ENCODE measurements at places on chromosomes 6 and 20.

DNA sequence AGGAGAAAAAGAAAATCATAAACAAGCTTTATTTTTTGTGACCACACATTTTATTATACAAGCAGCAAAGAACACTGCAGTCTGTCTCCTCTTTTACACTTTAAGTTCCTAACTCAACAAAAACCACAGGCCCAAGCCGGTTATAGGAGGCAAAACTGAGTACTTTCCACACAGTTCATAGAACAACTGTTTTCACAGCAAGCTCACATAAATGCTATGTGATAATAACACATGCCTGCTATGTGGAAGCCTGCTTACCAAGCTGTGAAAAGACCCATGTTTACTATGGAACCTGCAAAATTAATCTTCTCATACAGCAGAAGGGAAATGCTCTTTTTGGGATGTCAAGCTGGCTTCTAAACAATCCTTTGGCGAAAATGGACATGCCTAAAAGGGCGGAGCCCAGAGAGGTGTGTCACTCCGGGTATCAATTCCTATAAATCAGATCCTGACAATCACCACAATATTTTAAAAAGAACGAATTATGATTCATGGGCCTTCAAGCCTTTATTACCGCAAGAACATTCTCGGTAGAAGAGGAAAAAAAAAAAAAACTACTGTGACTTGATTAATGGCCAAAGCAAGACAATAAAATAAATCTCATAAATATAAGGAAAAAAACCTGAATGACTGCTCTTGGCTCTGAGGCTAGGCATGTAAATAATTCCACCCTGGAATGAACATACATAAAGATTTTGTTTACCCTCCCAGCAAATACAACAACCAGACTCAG lies 2.6 kb downstream of the TRERF1 start:
- no peak for DNase-seq

GRCh38 chr6:45722876-45723275 lies 292.8 kb downstream of the CLIC5 start:
- DNase-seq, result no peak

DNA sequence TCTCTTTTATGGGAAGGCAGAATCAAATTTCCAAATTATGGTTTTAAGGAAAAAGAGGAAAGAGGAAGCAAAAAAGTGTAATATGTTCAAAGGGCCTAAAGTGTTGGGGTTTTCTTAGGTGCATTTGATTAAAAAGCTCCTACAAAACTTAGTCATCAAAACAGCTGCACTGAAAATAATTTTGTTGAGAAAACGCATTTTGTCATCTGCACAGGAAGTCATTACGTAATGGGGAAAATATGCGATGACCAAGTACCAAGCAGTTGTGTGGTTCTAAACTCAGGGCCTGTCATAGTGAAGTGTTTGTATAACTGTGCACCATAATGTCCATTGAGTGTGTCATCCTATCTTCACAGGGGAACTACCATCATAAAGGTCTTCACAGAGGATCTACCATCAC lies 15.6 kb downstream of the HAO1 start:
- no peak for DNase-seq

DNA sequence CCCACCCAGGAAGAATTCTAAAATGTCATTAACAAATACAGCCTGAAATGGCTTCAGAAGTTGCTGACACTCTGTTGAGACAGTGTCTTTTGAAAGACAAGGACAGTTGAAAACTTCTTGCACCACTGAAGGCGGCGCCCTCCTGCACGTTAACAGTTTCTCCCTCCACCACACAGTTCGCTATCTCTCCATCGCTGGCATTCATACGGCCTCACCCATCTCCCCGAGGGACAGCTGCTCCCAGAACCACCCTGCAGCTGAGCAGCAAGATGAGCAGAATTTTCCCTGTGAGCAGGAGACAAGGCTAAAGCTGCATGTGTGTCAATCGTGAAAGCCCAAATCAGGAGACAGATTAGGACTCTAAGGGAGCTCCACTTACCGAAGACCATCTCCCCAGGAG lies 113.3 kb downstream of the LY86 start:
- DNase-seq, result peak; percentile 45

- DNase-seq, result no peak
Measured at GRCh38 chr6:127117979-127118297, 533 bp upstream of the RSPO3 start.

DNA sequence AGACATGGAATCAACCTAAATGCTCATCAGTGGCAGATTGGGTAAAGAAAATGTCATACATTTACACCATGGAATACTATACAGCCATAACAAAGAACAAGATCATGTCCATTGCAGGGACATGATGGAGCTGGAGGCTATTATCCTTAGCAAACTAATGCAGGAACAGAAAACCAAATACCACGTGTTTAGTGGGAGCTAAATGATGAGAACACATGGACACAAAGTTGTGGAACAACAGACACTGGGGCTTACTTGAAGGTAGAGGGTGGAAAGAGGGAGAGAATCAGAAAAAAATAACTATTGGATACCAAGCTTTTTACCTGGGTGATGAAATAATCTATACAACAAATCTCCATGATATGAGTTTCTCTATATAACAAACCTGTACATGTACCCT lies 701.3 kb downstream of the TBC1D32 start:
- DNase-seq, result no peak

DNA sequence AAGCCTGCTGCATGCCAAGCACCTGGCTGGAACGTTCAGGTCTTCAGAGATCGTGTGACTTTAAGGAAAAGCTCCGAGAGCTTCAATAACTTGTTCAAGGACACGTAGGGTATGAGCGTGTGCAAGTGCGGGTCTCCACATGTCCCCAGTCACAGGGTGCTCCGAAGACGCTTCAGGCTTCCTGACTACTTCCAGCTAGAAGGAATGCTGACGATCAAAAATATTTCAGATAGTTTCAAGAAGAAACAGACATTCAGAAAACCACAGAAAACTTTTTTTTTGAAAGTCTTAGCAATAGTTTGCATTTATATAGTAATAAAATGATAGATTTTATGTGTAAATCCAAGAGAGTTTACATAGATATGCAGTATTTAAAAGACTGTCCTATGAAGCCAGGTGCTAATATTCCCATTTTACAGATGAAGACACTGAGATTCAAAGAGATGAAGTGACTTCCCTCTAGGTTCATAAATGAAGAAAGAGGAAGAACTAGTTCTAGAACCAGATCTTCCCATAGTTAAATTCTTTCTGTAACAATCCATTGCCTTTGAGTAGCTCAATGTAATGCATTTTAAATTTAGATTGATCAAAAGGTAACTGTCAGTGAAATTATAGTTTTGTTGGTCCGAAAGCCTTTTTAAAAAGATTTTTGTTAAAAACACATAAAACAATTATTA lies 247.6 kb downstream of the MYLK4 start:
- no peak for DNase-seq

GRCh38 chr6:125212377-125212776 lies 58.8 kb downstream of the TPD52L1 start:
- DNase-seq, result no peak

DNA sequence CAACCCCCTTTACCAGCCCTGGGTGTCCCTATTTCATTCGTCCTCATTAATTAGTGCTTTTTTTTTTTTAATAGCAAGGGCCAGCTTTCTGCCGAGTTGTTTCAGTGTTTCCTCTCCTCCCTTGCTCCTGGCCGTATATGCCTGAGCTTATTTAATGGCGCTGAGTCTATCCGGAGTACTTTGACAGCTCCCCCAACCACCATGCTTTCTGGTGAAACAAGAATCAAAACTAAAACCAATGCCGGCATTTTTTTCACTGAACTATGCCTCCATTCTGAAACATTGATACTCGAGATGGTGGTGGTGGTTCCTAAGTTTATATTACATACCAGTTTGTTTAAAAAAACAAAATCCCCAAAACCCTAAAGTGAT lies 1.2 kb downstream of the DCBLD1 start:
- DNase-seq, result peak; percentile 34

DNA sequence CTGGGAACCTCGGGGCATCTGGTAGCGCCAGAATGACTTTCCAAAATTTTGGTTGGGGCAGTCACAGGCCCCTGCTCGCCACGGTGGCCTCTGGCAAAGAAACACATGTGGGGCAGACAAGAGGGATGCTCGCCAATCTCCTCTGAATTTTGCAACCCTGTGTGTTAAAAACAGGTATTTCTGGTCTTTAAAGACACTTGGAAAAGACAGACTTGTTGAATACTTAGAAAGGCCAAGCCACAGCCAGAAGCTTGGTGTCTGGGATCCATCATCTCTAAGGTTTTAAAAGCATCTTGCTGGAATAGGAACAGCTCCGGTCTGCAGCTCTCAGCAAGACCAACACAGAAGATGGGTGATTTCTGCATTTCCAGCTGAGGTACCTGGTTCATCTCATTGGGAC lies 31.2 kb downstream of the HLA-E start:
- no peak for DNase-seq

DNA sequence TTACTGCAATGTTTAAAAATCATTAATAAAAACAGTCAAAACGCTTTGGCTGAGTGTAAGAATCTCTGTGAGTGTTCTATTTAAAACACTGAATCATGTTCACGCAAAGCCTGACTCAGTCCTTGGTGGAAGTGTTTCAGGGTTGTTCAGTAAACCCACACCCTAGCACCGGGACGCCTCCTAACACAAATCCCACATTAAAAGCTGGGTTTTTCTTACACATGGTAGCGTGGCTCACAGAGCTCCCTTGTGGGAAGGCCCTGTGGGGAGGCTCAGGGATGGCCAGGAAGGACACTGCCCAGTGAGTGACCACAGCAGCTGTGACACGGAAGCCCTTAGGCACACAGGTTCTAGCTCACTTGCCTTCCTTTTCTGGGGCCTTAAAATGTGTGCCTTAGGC lies 80.2 kb downstream of the GMPR start:
- no peak for DNase-seq

DNA sequence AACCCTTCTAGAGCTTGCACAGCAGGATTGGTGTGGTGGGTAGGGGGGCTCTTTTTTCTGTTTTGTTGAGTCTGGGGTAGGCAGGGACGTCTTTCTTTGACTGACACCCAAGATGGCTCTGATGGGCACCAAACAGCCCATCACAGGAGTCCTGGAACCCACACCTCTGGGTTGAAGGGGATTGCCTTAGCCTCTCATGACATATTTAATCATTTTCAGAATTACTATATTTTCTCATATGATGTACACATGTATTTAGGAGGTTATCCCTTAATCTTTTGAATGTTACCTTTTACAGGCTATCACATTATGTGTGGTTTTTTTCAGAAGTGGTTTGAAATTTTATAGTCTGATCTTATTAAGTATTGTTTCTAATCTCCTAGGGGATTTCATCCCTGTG lies 64.6 kb downstream of the RPP40 start:
- no peak for DNase-seq

DNA sequence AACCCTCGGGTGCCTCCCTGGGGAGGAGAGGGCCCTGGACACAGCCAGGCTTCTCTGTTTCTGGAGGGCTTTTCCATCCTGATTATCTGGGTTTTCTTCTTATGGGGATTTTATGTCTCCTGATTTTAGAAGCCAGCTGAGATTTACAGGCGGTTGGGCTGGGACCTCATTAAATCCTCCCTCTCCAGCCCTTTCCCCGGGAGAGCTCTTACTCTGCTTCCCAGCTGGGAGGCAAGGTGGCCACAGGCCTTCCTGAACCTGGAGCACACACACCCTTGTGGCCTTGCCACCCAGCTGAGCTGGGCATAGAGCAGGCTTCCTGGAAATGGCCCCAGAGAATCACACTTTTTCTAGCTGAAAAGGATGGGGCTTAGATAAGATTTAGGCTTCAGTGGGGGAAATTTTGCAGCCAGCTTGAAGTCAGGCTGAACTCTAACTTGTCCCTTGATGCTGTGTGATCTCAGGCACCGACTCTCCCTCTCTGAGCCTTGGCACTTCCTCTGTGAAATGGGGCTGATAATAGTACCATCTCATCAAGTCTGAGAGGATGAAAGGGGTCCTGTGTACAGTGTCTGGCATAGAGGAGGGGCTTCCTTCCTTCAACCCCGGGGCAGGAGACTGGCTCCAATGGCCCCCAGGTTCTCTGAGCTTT lies 16.6 kb downstream of the VSTM2L start:
- DNase-seq, result no peak

DNA sequence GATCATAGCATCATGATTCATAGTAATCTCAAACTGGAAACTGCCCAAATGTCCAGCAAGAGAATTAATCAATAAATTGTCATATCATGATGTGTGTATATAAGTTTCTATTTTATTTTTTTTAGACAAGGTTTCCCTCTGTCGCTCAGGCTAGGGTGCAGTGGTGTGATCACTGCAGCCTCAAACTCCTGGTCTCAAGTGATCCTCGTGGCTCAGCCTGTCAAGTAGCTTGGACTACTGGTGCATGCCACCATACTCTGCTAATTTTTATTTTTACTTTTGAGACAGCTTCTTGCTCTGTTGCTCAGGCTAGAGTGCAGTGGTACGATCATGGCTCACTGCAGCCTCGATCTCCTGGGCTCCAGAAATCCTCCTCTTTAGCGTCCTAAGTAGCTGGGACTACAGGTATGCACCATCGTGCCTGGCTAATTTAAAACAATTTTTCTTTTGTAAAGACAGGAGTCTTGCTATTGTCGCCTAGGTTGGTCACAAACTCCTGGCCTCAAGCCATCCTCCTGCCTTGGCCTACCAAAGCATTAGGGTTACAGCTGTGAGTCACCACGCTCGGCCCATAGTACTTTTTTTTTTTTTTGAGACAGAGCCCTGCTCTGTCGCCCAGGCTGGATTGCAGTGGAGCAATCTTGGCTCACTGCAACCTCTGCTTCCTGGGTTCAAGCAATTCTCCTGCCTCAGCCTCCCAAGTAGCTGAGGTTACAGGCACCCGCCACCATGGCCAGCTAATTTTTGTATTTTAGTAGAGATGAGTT lies 8.7 kb upstream of the ATRN start:
- DNase-seq, result no peak

- DNase-seq, result no peak
Measured at GRCh38 chr6:146212781-146213180, 183.9 kb downstream of the GRM1 start.

DNA sequence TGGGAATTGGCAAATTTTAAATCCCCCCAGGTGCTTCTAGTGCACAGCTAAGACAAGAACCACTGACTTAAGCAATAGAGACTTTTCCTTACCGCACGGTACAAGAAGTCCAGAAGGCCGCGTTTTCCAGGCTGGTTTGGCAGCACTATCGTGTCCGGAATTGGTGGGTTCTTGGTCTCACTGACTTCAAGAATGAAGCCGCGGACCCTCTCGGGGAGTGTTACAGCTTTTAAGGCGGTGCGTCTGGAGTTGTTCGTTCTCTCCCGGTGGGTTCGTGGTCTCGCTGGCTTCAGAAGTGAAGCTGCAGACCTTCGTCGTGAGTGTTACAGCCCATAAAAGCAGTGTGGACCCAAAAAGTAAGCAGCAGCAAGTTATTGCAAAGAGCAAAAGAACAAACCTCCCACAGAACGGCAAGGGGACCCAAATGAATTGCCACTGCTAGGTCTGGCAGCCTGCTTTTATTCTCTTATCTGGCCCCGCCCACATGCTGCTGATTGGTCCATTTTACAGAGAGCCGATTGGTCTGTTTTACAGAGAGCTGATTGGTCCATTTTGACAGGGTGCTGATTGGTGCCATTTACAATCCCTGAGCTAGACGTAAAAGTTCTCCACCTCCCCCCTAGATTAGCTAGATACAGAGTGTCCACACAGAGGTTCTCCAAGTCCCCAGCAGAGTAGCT lies 264.5 kb downstream of the PREX1 start:
- no peak for DNase-seq

DNA sequence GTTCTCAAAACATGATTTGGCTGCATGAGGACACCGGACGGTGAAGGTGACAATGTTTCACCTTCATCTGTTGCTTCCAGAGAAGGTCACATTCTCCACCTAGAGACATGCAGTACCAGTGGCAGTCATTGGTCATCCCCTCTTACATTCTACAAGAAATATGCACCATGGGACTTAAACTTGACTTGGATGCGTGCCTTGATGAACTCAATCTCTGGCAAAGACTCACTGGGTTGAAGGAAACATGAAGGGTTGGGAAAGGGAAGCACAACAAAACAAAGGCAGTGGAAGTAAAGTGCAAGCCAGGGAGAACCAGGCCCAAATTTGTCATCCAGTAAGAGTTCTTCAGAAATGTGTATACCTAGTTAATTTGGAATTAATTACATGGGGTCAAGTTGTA lies 39.4 kb upstream of the ARMH2 start:
- no peak for DNase-seq

Data from NCI-H2171 (cell line).